ENCODE measurements at places on chromosomes 2 and 18.

DNA sequence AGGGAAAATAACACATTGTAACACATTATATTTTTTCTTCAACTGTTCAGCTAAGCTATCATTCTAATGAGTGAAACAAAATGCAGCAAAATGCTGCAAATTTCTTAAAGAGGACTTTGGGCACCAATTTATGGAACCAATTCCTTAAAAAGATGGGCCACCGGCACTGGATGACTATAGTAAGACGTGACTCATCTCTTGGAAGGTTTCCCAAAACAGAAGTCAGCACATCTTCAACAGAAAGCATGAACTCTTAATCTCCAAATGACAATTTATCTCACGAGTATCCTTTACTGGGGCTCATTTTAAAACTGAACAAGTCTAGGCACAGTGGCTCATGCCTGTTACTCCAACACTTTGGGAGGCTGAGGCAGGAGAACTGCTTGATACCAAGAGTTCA lies 213.4 kb downstream of the CDH20 start:
- peak; percentile 8 for DNase-seq

- no peak for DNase-seq
Measured at GRCh38 chr18:12377556-12378197, 650 bp upstream of the AFG3L2 start.

DNA sequence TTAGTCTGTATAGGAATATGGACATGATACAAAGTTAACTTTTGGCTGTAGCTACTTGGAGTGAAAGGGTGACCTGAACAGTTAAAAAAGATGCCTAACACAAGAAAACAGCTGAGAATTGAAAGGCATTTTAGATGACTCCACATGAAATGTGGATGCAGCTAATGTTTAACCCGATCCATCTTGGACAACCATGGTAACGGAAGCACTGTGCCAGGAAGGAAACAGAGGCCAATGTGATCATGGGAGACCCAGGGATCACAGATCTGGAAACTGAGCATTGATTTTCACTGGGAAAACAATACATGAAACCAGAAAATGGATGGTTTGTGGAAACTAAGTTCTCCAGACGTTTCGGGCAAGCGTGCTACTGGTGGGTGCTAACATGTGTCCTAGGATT lies 669.1 kb downstream of the GALR1 start:
- no peak for DNase-seq

DNA sequence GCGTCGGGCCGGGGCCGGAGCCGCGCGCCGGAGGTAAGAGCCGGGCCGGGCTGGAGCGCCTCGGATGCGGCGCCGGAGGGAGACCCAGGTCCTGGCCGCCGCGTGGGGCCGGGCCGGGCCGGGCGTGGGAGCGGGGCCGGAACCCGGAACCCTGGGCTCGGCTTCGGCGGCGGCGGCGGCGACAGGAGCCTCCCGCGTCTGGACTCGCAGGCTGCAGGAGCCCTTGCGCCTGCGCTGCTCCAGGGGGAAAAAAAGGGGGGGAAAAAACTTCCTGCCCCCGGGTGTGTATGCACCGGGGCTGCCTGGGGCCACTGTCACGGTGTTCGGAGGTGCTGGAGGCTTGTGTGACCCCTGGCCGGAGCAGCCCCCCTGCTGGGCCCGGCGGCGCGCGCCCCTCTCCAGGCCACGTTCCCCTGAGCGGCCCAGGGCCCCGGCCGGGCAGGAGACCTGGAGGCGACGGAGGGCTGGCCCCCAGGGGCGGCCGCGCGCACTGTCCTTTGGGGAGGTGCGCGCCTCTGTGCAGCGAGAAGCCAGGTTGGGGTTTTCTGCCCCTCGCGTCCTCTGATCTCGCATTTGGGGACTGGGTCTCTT lies 864 bp downstream of the KLHL29 start:
- no peak for DNase-seq

DNA sequence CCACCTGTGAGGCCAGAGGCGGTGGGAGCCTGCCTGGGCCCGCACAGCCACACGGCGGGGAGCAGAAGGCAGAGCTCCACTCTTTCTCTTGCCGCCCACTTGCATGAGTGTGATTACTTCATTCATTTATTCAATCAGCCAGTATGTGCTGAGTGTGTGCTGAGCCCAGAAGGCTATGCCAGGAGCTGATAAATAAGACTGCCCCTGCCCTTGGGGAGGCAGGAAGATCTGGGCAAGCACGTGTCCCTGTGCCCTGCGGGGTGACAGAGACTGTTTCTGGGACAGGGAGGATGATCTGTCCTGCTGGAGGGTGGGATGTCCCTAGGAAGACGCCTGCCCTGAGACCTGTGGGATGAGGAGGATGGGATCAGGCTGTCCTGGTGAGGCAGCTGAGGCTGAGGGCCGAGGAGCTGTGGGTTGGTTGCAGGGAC lies 250.8 kb downstream of the DYSF start:
- no peak for DNase-seq

DNA sequence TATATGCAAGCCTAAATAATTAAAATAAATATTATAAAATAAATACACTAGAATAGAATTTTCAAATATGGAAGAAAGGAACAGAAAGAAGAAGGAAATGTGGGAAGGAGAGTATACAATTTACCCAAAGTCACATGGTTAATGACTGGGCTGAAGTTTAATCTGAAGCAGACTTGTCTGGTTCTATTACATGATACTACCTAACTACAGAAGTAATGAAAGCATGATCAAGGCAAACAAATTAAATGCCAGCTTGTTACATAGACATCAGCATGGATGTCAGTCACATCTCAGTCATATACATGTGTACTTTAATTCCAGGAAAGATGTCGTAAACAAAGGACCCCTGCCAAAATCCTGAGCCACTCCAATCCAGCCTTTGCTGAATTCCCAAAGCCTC lies 1060.8 kb downstream of the CNTNAP5 start:
- DNase-seq = no peak

GRCh38 chr2:6535572-6535971 lies 330.1 kb downstream of the CMPK2 start:
- no peak for DNase-seq

DNA sequence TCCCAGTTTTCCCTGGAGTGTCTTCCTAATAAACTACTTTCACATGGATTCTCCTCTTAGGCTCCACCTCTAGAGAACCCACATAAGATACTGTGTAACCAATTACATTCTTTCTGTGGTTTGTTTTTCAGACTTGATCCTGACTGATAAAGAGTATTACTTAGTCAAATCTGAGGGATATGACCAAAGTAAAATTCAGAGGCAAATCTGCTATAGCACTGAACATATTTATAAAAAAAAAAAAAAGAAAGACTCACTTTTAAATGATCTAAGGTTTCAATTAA lies 13.9 kb downstream of the CKAP2L start:
- no peak for DNase-seq

GRCh38 chr18:22585821-22586220 lies 168.1 kb upstream of the CTAGE1 start:
- no peak for DNase-seq

DNA sequence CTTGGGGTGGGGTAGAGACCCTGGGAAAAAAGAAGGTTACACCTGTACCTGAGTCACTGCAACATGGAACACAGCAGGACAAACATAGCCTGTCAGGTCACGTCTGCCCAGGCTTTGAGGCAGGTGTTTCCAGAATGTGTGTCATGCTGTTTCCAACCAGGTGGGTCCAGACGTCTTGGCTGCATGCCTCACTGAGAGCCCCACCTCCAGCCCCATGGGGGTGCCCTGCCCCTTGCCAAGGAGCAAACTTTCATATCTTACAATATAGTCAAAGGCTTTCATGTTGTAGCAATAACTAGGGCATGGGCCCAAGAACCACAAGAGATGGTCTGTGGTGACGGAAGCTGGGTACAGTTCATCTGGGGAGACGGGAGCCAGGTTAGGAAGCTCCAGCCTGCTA lies 499.7 kb downstream of the BCL11A start:
- DNase-seq = peak; percentile 39

GRCh38 chr2:222307143-222307756 lies 8.5 kb upstream of the PAX3 start:
- DNase-seq = no peak

- DNase-seq = no peak
Measured at GRCh38 chr2:236583621-236584203, 14.1 kb downstream of the ACKR3 start.

- no peak for DNase-seq
Measured at GRCh38 chr2:179140571-179140970, 90.6 kb upstream of the CCDC141 start.

DNA sequence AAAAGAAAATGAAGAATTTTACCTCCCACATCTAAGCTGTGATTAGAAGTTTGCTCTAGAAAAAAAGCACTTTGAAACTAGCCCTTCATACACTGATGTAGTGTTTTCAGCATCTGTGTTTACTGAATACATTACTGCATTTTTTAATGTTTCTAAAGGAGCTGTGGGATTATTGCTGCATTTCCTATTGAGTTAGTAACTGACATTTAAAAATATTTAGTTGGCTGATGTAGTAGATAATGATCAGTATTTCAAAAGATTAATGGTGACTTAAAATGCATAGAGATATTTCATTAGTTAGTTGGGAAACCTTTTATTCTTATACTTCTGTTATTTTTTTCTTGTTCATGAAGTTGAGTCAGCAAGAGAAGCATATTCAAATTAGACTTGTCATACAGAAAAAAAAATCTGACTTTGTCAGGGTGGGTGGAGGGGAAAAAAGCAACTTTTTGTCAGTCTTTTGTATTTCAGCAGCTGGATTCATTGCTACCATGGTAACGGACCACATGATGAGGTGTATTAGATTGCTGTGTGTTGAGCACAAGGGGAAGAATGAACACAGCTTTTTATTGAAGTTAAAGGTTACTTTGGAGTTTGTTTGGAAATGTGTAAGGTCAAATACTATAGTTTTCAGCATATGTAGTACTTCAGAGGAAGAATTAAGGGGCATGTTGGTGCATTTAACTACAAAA lies at the start of gene DTNA:
Gene DTNA, plus strand, starts transcription at position 549 of the 692 bp plus-strand sequence. CDS start 45,679 bp downstream, outside the sequence.
- no peak for DNase-seq

DNA sequence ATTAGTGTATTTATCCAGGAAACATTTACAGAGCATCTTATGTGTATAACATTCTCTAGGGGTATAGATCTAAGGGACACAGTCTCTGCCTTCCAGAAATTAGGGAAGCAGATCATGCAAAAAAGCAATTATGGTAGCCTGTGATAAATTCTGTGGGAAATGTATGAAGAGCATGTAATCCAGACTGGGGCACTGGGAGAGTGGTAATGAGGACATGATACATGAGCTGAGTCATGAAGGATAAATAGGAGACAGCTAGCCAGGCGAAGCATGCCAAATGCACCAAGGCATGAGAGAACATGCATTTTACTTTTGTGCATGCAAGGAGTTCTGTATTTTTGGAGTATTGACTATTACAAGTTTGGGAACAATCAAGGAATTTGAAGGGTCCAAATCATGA lies 8.9 kb upstream of the RPRM start:
- DNase-seq = no peak

GRCh38 chr2:180004731-180005130 lies 2.4 kb downstream of the CWC22 start:
- DNase-seq = no peak

DNA sequence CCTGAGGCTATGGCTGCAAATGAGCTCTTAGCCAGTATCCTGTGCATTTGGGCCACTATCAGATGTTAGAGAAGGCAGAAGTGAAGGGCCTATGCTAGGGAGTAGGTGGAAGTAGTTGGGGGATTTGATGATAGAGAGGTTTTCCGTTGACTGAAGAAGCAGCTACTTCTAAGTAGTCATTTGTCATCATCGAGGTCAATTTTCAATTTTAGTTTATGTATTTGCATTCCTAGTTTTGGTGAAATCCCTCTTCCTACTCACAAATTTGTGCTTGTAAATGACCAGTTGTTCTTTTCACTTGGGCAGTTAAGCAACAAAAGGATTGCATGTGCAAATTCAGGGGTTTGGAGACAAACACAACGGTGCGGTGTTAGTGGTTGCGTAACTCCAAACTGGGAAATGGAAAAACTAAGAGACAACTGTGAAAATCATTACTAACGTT lies 48.5 kb upstream of the PELI1 start:
- DNase-seq = no peak

- no peak for DNase-seq
Measured at GRCh38 chr18:7597500-7597899, 30.4 kb downstream of the PTPRM start.

GRCh38 chr2:96625571-96626552 lies 12.2 kb downstream of the KANSL3 start:
- DNase-seq = no peak

DNA sequence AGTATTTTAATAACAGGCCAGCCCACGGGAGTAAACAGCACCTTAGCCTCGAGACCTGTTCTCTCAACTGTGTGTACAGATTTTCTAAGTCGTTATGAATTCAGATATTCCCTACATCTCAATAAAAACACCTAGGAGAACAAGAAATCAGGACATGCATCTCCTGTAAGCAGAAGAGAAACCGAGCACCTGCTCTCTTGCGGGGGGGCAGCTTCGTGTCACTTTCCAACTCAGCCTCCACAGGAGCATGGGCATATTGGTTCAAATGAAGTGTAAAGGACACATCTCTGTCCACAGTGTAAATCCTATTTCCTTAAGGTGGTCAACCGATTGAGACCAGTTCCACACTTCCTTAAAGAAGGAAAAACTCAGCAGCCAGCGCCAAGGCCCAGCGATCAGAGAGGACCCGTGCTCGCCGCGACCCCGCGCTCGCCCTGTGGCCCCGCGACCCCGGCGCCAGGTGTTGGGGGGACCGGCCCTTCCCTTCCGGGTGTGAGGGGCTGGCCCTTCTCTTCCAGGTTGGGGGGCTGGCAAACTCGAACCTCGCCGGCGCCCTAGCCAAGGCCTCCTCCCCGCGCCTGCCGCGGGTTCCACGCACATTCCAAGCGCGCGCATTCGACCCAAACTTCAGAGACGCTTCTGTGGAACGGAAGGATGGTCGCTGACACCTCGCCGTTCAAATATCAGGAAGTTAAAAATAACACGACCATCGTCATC lies 652 bp downstream of the SH3YL1 start:
- DNase-seq = no peak

DNA sequence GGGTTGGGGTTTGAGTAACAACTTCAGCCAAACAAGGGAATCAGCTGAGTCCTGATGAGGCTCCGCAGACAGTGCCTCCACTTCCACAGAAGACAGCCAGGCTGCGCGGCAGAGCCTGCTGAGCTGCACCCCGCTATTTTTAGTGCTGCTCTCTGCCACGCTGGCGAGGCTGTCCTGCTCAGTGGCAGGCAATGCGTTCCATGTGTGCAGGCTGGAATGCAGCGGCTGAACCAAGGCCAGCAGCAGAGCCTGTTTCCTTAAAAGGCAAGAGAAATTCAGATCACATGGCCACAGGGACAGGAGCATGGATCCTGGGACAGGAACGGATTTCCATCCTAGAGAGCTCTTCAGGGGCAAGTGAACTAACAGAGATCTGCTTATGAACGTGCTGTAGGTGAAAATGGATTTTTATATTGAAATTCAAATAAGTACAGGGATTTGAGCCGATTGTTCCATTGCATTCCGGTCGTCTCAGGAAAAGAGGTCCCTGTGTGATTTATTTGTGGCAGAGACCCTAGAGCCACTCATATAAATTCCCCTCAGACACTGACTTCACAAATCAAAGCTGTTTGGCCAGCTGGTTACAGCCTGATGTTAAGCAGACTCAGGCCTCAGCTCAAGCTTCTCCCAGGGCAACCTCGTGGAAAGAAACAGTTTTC lies 98.7 kb downstream of the COL6A3 start:
- DNase-seq = no peak

Measured in RPMI8226 (cell line).